ENCODE measurements at places on chromosomes 3 and 15. TPM values are rescaled to one million over a fixed set of nuclear protein-coding genes. Genes with fewer than 3 reads are reported as not detected.

- DNase-seq = peak; percentile 28
Observed at GRCh38 chr3:23203708-23204330, 692 bp downstream of the UBE2E2 start.

The ADPRH gene
- 11.9 TPM for total RNA-seq

GRCh38 chr15:24933716-24934115, 21.1 kb upstream of the SNRPN start:
- DNase-seq = no peak

DNA sequence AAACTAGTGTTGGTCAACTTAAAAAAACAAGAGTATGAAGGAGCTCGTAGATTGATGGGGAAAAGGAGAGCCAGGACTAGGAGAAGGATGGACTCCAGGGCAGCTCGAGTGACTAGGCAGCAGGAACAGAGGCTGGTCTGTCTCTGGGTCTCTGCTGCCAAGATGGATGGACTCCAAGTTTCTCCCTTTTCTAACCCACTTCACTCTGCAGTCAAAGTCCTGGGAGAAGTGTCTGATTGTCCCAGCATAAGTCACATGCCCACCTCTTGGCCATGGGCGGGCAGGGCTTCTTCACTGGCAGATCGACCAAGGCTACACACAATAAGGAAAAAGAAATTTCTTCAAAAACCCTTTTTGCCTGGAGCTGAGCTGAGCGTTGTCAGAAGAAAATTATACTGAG, 9.2 kb upstream of the EPB42 start:
- no peak for DNase-seq

DNA sequence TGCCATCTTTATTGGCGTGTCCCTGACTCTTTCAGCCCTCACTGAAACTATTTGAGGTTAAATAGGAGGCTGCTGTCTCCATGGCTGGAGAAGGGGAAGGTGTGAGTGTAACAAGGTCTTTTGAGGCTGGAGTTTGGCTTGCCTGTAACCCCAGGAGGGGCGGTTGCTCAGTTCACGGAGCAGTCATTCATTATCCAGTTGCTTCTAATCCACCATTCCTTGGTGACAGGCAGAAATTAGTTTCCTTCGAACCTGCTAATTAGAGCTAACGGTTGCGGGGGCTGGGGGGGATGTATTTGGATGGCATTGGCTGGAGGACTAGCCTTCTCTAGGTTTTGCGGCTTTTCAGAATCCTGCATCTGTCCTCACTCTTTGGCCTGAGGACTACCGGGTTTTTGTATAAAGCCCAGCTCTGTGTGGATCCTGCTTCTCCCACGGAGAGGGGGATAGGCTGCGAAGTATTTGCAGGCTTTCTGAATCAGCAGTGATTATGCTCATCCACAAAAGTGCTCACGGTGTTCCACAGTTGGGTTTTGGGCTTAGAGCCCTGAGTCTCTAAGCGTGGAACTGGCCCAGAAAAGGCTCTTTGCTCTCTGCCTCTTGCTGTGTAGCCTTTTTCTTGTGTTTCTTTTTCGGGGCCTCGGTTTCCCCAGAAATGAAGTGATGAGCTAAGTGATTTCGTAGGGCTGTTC, 18.6 kb downstream of the FGD5 start:
- no peak for DNase-seq

DNA sequence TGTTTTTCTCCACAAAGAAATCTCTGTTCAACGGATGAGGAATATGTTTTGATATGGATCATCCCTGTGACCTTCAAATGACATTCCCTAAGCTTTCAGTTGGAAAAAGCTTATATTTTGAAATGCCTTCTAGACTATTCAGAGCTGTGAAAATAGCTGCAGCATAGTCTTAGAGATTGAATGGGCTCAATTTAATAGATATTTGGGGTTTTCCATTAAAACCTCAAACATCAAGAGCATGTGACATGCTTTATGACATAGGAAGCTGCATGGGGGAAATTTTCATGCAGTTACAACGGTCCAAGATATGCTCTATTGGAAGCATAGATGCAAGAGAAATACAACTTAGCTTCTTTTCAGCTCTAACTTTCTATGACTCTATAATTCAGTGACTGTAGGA, 102.8 kb downstream of the LSAMP start:
- no peak for DNase-seq

The SATB1 gene
- total RNA-seq = 12.1 TPM

GRCh38 chr3:156812521-156813335, 13.4 kb upstream of the LEKR1 start:
- peak; percentile 77 for DNase-seq

DNA sequence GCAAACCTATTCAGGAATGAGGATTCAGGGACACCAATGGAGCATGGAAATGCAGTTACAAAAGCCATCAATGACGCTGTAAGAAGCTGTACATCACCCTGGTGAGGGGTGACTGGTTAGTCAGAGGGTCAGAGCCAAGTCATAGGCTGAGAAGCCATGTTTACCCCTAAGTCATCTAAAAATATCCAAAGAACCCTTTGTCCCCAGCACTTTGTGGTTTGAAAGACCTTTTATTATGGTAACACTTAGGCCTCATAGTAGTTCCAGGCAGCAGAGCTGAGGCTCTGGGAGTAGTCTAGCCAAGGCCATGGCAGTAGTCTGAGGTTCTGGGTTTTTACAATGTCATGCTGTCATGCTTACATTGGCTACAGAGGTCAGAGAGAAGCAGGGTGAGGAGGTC, 131.2 kb downstream of the CTNNB1 start:
- no peak for DNase-seq

DNA sequence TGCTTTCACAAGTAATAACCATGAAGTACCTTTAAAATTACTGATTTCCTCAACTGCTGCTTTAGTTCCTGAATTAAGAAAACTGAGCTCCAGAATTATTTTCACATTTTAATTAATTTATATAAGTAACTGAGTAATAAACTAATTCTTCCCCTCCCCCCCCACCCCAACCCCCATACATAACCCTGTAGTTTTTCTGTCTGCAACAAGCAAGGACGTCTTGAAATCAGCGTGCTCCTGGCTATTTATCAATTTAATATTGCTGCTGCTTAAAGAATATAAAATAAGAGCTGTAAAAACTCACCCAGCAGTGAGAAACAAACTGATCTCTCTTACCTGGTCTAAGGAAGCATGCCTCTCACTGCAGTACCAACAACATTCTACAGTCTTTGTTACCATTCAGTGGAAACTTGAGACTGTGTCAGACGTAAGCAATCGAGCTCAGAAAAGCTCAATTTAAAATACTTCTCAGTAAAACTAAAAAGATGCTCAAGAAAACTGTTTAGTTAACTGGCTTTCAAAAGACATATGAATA, 121.0 kb downstream of the TFDP2 start:
- peak; percentile 84 for DNase-seq

- peak; percentile 39 for DNase-seq
Observed at GRCh38 chr3:52704611-52705437, 767 bp downstream of the GLT8D1 start.

DNA sequence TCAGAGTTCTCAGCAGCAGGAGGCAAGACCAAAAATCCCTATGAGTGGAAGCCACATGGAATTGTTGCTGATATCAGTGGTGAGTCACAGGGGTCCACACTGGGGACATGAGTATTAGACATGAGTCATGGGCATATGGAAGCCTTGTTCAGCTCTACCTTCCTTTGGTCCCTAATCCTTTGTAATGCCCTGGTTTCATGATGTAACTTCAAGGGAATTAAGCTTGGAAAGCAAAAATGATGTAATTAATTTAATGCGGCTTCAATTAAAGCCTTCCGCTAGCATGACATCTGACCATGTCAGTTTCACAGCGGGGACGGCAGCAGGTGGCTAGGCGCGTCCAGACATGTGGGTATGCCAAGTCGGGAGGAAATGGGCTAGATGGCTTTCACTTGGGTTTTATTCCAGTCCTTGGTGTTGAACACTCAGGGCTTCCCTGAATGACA, 176.1 kb upstream of the RGMA start:
- DNase-seq = no peak

GRCh38 chr15:39922462-39923092, 2.5 kb upstream of the GPR176 start:
- DNase-seq = no peak

GRCh38 chr3:192917404-192918274, at the start of gene MB21D2:
TSS of gene MB21D2 (minus strand) at chr3:192917856. CDS start at chr3:192917840, 16 bp downstream.
- peak; percentile 80 for DNase-seq

DNA sequence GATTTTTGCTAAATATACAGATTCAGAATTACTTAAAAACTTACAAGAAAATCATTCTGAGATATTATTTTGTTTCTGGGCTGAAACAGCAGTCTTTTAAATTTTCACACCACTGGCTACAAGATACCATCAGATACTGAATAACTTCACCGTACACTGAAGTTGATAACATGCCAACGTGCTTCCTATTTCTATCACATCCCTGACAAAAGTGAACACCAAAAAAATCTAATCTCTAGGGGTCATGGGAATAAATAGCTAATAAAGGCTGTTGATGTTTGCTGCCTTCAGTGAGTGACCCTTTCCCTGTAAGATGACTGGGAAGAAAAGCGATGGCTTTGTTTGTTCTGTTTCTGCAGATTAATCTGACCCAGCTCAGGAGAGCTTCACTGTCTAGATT, 120.5 kb downstream of the DUT start:
- DNase-seq = peak; percentile 78

DNA sequence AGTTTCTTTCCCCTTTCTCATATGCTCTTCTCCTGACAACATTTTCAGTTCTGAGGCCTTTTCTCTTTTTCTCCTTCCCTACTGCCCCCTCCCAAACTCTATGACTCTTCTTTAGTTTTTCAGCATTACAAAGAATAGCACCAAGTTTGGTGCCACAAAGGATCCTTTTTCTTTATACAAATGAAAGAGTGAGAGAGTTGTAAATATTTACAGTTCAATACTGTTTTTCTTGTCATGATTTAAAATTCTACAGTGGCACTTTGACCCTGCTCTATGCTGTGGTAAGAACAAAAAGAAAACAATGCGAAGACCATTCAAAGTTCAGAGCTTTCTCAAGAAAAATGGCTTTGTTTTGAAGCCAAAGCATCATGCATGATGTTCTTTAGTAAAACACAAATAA, 667.9 kb upstream of the SGO1 start:
- no peak for DNase-seq

DNA sequence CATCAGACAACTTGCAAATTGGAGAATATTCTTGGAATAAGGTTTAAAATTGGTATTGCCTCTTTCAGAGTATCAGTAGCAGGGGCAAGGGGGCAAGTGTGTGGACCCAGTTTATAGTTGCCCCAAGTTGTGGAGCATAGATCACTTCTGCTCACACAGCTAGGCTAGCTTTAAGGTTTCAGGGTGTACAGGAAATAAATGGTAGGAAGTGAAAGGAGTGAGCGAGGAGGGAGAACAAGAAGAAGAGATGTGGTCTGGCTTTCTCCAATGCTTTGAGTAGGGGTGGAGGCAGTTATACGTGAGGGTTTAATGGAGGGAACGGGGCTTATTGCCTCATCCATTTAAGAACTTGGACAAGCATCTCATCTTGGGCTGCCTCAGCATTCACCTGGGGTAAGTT, 290.0 kb upstream of the CFAP20DC start:
- DNase-seq = no peak

DNA sequence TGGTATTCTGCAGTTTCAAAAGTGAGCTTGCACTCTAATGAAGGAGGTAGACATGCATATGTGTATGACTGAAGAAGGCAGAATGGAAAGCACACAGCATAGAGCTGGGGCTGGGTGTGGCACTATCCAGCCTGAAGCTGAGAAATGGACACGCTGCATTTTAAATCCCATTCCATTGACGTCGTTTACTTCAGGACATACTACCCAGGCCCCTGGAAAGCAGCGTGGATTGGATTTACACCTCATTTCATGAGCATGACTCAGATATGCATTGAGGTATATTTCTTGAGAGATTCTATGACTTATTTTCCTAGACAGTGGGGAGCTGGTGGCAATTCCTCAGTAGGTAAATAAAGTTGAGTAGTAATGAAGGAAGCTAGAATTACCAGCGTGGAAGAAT, 101.4 kb downstream of the ABI3BP start:
- DNase-seq = no peak

DNA sequence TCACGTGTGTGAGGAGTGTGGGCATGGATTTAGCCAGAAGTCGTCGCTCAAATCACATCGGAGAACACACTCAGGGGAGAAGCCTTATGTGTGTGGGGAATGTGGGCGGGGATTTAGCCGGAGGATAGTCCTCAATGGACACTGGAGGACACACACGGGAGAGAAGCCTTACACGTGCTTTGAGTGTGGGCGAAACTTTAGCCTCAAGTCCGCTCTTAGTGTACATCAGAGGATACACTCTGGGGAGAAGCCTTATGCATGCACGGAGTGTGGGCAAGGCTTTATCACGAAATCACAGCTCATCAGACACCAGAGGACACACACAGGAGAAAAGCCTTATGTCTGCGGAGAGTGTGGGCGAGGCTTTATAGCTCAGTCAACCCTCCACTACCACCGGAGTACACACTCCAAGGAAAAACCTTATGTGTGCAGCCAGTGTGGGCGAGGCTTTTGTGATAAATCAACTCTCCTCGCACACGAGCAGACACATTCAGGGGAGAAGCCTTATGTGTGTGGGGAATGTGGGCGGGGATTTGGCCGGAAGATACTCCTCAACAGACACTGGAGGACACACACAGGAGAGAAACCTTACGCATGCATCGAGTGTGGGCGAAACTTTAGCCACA, 28.1 kb downstream of the ZNF589 start:
- no peak for DNase-seq

- DNase-seq = peak; percentile 3
Observed at GRCh38 chr15:96457841-96458240, 127.3 kb downstream of the NR2F2 start.

DNA sequence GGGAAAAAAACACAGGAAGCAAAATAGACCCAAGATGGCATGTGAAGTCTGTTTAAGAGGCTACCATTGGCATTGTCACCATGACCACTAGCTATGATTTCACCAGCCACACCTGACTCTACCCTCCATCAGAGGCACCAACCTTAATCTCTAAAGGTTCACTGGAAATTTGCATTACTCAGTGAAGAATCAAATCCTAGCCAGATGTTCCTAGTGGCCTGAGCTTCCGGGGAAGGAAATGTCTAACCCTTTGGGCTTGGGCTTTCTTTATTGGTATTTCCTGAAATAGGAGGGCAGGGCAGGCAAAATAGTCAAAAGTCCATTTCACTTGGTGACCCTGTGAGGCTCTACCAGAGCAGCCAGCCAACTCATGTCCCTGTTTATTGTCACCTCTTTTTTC, 110.9 kb upstream of the PHLDB2 start:
- DNase-seq = peak; percentile 56

All from dermis blood vessel endothelial cell (primary cell).